Fibroblast of the aortic adventitia (primary cell): ENCODE measurements at places on chromosomes 6 and 20.

DNA sequence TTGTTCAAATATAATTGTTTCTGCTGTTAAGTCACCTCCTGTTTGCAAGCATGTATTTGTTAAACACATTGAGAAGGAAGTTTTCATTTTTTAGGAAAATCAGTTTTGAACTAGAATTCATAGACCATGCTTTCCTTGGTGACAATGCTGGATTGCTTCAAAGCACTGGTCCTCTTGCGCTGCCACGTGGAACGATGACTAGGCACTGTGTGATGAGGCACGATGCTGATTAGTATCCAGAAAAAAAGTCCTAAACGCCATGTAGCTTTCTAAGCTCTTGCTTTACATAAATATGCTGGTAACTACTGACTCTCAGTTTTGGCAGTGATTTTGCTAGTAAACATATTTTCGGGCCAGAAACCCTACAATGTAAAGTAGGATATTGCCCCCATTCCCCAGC lies 11.1 kb upstream of the EXOC2 start:
- DNase-seq: no peak

- DNase-seq: peak; percentile 89
These were observed 4.1 kb upstream of the PHACTR2 start for GRCh38 chr6:143673669-143674068.

DNA sequence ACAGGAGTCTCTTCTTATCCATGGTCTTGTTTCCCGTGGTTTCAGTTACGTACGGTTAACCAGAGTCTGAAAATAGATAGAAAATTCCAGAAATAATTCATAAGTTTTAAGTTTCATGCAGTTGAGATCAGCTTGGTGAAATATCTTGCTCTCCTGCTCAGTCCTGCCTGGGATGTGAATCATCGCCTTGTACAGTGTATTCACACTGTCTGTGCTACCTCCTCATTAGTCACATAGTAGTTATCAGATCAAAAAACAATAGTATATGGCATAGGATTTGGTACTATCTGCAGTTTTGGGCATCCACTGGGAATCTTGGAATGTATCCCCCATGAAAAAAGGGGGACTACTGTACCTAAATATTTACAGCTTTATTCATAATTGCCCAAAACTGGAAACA lies 22.7 kb upstream of the MOCS1 start:
- DNase-seq: peak; percentile 14

DNA sequence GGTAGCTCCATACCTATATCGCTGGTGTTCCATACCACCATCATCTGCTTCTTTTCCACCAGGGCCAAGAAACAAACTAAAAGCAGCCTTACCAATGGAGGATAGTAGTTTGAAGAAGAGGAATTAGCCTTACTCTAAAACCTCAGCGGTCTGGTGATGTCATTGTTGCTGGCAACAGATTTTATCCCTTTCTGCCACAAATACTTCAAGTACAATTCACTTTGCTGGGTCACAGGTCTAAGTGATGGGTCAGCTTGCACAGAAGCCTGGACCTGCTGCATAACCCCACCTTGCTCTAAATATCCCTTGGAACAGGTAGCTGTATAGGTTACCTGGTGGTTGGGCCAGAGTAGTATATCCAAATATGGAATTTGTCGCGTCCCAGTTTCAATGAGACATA lies 53.2 kb upstream of the THEMIS start:
- DNase-seq: no peak

GRCh38 chr20:38073307-38074071 lies 39.9 kb downstream of the RPRD1B start:
- peak; percentile 99 for DNase-seq

GRCh38 chr20:32467506-32468312 lies 109.6 kb downstream of the ASXL1 start:
- no peak for DNase-seq

DNA sequence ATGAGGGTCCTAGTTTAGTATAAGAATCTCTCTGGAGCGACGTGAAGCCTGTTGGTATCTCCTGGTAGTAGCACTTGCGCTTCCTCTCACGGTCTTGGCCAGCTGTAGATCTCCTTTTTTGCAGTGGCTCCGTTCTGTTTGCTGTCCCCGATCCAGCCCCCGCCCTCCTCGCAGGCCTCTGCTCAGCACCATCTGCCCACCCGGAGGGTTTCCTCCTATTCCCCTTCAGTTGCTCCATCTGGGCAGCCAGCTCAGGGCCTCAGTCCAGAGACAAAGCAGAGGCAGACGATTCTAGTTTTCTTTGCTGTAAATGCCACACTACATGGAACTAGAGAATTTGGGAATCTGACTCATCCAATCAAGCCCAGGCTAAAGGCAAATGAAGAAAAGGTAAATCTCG lies 126.6 kb downstream of the TIAM2 start:
- peak; percentile 33 for DNase-seq

GRCh38 chr6:116369964-116370759 lies 585 bp upstream of the DSE start:
- peak; percentile 13 for DNase-seq

- DNase-seq: no peak
These were observed 51.7 kb downstream of the VSTM2L start for GRCh38 chr20:37954626-37955025.
